ENCODE measurements at places on chromosomes 1 and 21.

GRCh38 chr1:31007462-31007991 lies 58.0 kb downstream of the PUM1 start:
- no peak for DNase-seq

GRCh38 chr1:156815307-156815826 lies 1.3 kb downstream of the SH2D2A start:
- no peak for DNase-seq

- no peak for DNase-seq
Measured at GRCh38 chr1:116218922-116219321, 107.7 kb downstream of the MAB21L3 start.

DNA sequence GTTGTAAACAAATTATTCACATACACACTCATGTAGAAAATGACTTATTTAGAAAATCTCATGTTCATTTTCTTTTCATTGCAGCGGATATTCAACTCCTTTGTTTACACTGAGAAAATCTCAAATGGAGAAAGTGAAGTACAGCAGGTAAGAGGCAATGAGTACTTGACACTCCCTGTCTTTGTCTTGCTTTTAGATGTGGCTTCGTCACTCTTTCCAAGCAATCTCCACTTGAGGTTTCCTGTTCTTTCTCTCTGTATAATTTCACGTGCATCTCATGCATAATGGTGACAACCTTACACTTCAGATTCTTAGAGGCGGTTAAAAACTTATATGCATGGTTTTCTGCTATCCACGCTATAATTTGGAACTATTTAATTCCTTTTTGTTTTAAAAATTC lies 80.6 kb downstream of the CACHD1 start:
- DNase-seq = no peak

DNA sequence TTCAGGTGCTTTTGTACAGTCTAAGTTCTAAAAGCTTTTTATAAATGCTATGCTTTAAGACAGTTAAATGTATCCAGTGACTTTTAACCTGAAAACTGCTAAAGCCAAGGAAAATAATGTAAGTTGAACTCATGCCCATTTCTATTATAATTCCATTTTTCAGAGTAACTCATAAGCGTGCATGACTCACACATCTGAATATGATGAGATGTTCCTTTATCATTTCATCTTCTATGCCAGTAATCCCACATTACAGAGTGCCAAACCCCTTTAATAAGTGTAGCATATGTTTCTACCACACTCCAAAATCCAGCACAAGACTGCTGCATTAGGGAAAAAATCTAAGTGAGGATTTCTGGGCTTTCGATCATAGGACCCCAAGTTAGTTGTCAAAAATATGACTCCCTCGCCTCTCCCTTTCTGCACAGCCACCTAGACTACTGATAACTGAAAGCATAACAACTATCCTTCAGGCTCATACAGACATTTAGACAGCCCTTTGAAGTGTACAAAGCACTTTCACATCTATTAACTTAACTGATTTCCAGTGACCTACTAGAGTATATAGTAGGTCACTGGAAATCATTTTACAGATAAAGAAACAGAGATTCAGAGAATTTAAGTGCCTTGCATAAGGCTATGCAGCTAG lies 45.3 kb downstream of the JAK1 start:
- DNase-seq = no peak

GRCh38 chr21:36776981-36777617 lies 78.2 kb downstream of the SIM2 start:
- no peak for DNase-seq

DNA sequence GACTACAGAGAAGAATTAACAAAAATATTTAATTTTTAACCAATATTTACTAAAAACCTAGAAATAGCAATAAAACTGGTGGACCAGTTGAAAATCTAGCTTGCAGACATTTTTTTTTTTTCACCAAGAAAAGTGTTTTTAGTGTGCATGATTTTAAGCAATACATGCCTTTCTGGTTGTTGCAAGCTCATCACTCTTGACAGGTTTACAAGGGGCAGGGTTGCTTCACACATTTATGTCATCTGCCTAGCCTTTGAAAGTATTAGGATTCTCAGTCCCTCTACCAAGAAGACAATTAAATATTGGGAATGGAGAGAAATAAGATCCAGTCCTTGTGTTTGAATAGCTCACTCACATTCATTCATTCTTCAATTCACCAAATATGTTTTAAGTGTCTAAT lies 53.8 kb upstream of the LYPLAL1 start:
- DNase-seq = no peak

DNA sequence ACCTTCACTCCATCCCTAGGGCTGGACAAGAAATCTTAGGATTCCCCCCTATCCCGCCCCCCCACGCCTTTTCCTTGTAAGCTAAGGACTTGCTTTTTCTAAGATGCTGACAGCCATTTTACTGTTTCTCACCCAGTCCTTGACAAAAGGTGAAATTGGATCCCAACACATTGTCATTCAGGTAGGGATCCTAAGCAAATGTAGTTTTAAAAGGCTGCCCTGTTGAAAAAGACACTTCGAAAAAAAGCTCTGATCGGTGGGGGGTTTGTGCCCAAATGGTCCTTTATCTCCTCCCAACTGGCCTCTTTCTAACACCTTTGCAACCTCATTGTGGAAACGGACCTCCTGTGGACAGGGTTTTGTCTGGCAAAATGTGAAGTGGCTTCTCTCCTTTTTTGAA lies 2.9 kb downstream of the CACHD1 start:
- DNase-seq = no peak

GRCh38 chr21:33270986-33271385 lies 4.8 kb downstream of the IL10RB start:
- DNase-seq = no peak
